Endothelial cell (in vitro differentiated cells): ENCODE measurements at places on chromosomes 12 and 14. TPM values are rescaled to one million over a fixed set of nuclear protein-coding genes. Genes with fewer than 3 reads are reported as not detected.

Gene SLC6A13
- total RNA-seq: 0.90 TPM

DNA sequence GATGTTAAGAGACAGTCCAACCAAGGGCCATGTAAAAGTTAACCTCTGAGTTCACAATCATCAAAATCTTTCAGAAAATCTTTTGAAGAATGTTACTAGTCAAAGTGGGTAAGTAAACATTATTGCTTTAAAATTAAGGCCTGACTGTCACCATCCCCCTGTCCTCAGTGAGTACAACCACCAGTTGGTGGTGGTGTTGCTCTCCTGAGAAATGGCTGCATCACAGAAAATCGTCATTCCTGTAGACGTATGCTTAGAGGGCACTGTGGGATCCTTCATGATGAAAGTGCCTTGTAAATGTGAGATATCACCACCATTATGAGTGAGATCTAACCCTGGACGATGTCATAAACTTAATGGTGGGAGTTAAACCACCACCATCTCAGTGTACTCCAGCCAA lies 451.2 kb downstream of the RPS29 start:
- H3K4me3 ChIP-seq: no peak overlapping the region
- no peak overlapping the region for H3K27ac ChIP-seq
- H3K27me3 ChIP-seq: no peaks in the 10 kb centered on the region
- H3K4me1 ChIP-seq: no peaks in the 10 kb centered on the region

- no peaks in the 10 kb centered on the region for H3K27me3 ChIP-seq
- no peak overlapping the region for H3K27ac ChIP-seq
- H3K4me3 ChIP-seq: no peak overlapping the region
- H3K36me3 ChIP-seq: no peaks in the 10 kb centered on the region
- H3K4me1 ChIP-seq: no peaks in the 10 kb centered on the region
Observed at GRCh38 chr14:89927186-89927865, 27.2 kb downstream of the EFCAB11 start.

Gene KRT83
- not detected for total RNA-seq

- H3K4me1 ChIP-seq: no peaks in the 10 kb centered on the region
- no peaks in the 10 kb centered on the region for H3K27me3 ChIP-seq
- no peak for DNase-seq
- H3K4me3 ChIP-seq: no peak overlapping the region
- H3K27ac ChIP-seq: no peak overlapping the region
- H3K36me3 ChIP-seq: no peaks in the 10 kb centered on the region
Observed at GRCh38 chr14:102817942-102818940, 41.0 kb downstream of the TRAF3 start.

- peaks cover 3% of the 10 kb centered on the region for H3K4me1 ChIP-seq
- H3K36me3 ChIP-seq: no peaks in the 10 kb centered on the region
- no peak overlapping the region for H3K4me3 ChIP-seq
- peaks cover 10% of the 10 kb centered on the region for H3K27me3 ChIP-seq
- DNase-seq: no peak
Observed at GRCh38 chr14:94381149-94382030, 7.0 kb downstream of the SERPINA1 start.

Gene KCNH3
- total RNA-seq: 0.15 TPM
